ENCODE measurements at places on chromosomes 12 and 14.

DNA sequence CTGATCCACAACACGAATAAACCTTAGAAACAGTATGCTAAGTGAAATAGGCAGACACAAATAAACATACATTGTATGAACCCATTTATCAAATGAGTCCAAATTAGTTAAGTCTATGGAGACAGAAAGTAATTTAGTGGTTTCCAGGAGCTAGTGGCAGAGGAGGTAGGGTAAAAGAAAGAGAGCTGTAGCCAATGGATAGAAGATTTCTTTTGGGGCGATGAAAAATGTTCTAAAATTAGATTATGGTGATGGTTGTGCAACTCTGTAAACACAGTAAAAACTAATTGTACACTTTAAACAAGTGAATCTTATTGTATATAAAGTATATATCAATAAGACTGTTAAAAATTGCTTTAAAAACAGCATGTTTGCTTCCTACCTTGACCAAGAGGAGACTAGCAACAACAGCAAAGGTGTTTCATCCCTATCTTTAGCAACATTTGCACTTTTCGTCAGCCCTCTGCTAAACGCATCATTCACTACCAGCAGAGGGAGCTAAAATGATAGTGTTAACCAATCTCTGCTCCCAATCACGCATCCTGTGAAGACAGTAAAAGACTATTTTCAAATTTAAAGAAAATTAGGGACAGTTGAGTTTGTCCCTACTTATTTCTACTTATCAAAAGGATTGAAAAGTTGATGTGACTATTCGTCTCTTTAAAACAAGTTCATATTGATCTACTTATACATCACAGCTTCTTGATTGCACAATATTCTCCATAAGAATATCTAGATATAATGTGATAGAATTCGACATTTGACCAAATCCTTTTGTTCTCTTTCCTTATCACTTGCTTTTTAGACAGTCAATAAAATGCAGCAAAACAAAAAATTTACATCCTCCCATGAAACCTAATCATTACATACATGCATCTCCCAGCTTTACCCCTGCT, 24.0 kb upstream of the LGR5 start:
- peak; percentile 36 for DNase-seq

- DNase-seq, result no peak
Observed at GRCh38 chr12:58681730-58682129, 238.6 kb downstream of the LRIG3 start.

DNA sequence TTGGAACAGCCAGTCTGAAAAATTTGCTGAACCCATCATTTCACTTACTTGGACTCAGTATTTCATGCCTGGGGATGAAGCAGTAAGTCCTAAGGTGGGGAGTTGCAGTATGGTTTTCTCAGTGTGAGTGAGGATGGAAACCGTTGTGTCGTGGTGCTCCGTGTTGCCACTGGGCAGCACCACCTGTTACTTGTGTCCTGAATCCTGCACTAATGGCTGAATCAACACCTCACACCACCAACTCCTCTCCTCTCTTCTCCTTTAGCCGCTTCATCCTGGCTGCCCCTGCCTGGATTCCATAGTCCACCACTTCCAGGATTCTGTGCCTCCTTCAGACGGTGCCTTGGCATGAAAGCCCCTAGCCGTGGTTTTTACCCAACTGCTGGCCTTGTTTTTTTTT, 3.0 kb upstream of the EP400 start:
- DNase-seq, result no peak

GRCh38 chr12:62737188-62737587, 197.8 kb downstream of the PPM1H start:
- DNase-seq, result no peak

- DNase-seq, result no peak
Observed at GRCh38 chr12:9699898-9700605, 30.5 kb downstream of the CLEC2D start.

DNA sequence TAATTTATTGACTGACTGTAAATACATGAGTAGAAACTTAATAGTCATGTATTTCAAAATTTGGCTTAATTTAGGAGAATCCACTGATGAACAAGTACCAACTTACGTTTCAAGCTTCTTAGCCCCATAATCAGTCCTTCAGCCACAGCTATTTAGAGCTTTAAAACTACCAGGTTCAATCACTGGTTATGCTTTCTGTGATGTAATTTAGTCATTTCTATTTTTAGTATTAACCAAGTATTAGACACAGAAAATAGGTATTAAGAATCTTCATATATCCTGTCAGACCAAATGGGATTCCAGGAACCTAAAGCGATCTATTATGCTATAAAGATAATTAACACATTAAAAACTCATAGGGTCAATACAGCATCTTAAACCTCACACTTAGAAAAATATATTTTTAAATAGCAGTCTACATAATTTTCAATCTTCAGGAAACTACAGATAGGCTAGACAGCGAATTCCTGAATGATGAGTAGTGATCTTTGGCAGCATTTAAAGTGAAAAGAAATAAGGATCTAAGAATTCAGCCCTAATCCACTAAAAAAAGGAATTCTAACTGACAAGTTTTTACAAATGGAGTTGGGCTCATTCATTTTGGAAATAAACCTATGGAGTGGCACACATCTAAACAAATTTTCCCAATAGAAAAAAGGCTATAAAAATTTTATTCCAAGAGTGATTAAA, 51.5 kb downstream of the ZC3H14 start:
- DNase-seq, result no peak

GRCh38 chr12:57853864-57854556, 7.5 kb upstream of the CTDSP2 start:
- no peak for DNase-seq

DNA sequence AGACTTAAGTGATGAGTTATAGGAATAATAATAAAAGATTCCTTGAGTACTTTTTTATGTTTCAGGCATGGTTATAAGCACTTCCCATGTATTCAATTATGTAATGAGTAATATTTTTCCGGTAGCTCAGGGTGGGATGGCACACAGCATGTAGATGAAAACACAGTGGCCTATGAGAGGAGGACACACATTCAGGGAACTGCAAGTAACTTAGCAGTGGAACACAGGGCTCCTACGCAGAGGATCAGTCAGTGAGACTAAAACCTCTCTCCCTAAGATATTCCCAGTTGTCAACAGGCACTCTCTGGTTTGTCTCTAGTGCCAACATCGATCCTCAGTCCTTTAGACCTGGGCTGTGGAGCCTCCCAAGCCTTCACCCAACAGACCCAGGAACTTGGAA, 219.4 kb downstream of the DIO2 start:
- no peak for DNase-seq

DNA sequence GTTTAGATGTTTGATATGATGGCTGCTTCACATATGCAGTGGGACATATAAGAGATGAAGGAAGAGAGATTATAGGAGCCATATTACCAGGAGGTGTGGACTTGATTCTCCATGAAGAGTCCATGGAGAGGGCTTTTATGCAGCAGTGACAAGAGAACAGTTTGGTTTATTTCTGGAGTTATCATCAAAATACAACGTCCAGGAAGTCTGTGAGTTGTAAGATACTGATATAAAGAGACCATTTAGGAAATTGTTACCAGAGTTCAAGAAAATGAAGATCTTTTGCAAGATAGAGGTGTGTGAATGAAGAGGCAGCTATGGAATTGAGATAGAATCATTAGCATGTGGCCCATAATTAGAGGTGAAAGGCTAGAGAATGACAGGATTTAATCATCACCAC, 431.7 kb downstream of the NPAS3 start:
- DNase-seq, result no peak

Data from central memory CD4-positive, alpha-beta T cell (primary cell).